ENCODE measurements at places on chromosomes 1 and 21. TPM values are rescaled to one million over a fixed set of nuclear protein-coding genes. Genes with fewer than 3 reads are reported as not detected.

The KRTAP19-3 gene
- not detected for total RNA-seq

The UBL4B gene
- not detected for total RNA-seq

The TADA1 gene
- 11.2 TPM for total RNA-seq

The FAM78B gene
- total RNA-seq, result 1.1 TPM

The SLAMF7 gene
- 0.46 TPM for total RNA-seq

The MATN1 gene
- total RNA-seq, result 0.34 TPM

The ZFP69B gene
- total RNA-seq, result 0.69 TPM

The DRAXIN gene
- total RNA-seq, result under 0.01 TPM

The HSPB7 gene
- 39.5 TPM for total RNA-seq

The NGF gene
- 11.8 TPM for total RNA-seq

The KRTAP21-1 gene
- total RNA-seq, result not detected

The OR2T2 gene
- 0.46 TPM for total RNA-seq

The DDR2 gene
- total RNA-seq, result 104 TPM

The GRHL3 gene
- total RNA-seq, result not detected

The TRAF5 gene
- 16.9 TPM for total RNA-seq

The HRNR gene
- total RNA-seq, result not detected
